AG04449 (cell line): ENCODE measurements at places on chromosomes 6 and 20.

DNA sequence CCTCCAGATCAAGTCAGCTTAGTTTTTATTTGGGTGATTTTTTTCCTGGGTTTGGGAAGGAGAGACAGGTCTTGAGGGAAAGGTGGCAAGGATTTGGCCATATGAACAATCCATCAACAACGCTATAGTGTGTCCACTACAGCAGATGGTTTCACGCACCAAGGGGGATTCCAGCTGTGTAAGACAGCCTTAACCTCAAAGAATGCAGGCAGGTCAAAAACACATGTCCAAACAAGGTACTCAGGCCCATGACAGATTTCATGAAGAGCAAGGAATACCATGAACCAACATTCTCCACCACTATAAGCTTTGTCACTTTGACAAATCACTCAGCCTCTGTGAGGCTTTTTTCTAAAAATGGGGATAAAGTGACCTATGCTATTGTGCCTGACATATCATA, 2.0 kb downstream of the AIF1 start:
- DNase-seq = no peak

- DNase-seq = no peak
Measured at GRCh38 chr6:63437058-63437457, 117.3 kb upstream of the LGSN start.

DNA sequence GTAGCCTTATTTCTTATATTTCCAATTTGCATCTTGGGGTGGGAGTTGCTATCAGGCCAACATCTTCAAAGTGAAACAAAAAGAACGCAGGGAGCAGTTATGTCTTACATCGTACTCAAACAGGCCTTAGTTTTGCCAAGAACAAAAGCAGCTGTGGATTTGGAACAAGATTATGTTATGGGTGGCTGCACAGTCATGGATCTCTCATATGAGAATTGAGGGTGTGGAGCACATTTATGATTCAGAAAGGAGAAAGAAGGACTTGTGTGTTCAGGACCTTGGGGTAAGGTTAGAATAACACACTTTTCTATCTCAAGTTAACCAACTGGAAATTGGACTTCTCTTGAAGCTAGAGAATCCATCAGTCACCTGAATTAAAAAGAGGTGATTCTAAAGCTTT, 259.9 kb downstream of the FOXA2 start:
- no peak for DNase-seq

DNA sequence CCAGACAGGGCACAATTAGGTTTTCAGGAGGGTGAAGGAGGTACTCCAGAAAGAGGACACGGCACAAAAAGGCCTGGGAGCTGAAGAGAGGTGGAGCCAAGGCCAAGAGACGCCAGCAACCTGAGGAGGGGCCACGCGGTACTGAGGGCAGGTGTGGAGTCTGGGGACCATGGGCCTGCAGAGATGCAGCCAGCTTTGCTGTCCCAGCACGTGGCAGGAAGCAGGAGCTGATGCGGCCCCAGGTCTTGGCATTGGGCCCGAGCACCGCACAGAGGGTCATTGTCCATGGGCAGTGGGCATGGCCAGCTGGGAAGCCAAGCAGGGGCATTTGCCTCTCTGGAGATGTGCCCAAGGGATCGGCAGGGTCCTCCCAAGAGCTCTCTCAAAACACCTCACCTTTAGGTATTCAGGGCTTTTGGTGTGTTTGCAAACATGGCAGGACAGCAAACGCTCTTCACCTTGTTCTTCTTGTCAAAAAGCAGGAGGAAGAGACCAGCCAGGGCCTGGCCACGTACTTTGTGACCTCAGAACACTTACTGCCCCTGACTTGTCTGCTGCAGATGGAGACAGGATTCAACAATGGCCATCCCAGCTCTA, 1.4 kb upstream of the BPIFB1 start:
- no peak for DNase-seq

GRCh38 chr20:63116412-63117106, 99.4 kb downstream of the YTHDF1 start:
- no peak for DNase-seq

- no peak for DNase-seq
Measured at GRCh38 chr6:111802015-111802414, 71.2 kb downstream of the FYN start.

DNA sequence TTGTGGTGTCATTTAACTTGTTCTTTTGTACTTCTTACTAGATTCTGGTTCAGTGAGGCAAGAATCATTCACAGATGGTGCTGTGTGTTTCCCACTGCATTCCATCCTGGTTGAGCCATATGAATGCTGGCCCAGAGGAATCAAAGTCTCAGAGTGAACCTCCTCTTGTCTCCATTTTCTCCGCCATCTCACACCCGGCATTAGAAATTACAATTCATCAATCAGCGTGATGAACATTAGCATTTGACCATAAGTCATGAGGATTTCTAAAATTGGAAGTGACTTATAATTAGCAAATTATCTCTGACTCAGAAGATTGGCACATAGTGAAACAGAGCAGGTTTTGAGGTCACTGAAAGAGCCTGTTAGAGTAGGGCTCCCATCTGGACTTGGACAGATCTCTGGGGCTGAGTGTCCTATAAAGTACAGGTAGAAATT, 25.2 kb downstream of the TNFAIP3 start:
- DNase-seq = no peak

DNA sequence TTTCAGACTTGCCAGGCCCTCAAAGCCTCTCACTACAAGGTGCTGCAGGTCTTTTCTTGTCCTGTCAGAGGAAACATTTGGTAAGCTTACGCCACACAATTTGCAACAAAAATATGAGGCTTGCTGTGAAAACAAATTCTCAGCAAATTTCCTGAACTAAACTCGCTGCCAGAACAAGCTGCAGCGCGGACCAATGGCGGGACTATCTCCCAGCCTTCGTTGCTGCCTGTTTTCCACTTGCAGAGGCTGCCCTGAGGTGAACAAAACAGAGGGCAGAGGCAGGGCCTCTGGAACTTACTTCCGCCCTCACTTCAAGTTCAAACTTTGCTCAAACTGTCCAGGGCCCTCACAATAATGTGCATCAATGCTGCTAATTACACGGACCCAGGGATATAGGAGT, 12.4 kb downstream of the UQCC2 start:
- DNase-seq = no peak

DNA sequence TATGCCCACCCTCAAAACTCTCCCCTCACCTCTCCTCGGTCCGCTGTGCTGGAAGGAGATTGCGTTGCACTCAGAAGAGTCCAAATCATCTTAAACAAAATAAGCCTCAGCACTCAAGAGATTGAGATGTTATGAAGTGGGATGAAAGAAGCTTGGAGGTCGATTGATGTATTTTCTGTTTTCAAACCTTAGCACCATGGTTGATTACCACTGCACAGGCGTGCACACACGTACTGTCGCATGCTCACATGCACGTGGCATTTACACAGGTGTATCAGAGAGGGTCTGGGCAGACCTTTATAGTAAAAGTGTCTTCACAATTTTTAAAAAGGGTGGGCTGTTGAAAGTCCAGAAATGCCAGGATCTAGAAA, 612 bp upstream of the AGPAT4 start:
- DNase-seq = no peak

DNA sequence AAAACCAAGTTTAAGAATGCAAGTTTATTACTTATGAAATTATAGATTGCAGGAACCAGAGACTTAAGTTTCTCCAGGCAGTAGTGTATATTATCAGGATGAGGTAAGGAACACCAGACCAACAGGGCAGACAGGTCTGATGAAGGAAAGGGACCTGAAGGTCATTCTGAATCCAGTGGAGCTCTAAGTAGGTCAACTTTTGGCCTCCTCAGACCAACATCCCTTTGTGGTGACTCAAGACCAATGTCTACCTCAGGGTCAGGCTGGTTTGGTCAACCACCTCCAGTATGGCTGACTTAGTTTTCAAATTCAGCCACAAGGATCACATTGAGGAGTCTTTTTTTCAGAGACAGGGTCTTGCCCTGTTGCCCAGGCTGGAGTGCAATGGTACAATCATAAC, 38.7 kb upstream of the TFAP2A start:
- DNase-seq = no peak

GRCh38 chr6:117870486-117871242, 36.4 kb upstream of the SLC35F1 start:
- no peak for DNase-seq

GRCh38 chr6:106924694-106925523, 49.6 kb downstream of the CD24 start:
- DNase-seq = no peak

DNA sequence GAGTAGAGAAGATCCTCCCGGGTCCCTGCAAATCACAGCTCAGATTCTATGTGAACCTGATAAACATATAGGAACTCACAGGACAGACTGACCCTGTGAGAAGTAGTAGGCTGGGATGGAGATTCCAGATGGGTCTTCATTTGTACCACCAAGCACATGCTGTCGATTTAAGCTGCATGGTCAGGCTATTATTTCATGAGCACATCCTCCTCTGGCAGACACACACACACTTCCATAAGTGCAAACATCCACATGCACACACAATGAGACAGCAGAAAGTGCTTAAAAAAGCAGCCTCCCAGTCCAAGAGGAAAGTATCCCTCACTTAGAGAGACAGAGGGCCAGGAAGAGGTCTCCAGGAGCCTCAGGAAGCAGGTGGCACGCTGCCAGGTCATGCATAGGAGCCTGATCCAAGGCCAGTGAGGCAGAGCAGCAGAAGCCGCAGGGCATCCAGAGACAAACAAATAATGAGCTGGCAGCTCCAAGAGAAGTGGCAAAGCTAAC, 131.8 kb downstream of the UNC5CL start:
- no peak for DNase-seq

GRCh38 chr6:38261626-38262025, 378.1 kb downstream of the BTBD9 start:
- no peak for DNase-seq

DNA sequence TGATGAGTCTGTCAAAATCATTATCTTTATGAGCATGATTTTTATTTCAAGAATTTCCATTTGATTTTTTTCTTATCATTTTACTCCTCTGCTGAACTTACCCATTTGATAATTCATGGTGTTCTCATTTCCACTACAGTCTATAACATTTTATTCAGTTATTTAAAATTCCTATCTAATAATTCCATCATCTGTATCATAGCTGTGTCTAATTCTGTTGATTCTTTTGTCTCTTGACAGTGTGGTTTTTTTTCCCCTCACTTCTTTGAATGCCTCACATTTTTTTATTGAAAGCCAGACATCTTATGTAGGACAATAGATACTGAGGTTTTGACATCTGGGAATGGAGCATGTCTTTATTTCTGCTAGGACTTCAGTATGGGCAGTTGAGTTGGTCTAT, 16.5 kb upstream of the APCDD1L start:
- no peak for DNase-seq
